ENCODE measurements at places on chromosomes 6 and 20.
A peak's percentile ranks its signal among the peaks of the same experiment; 100 is the strongest.

DNA sequence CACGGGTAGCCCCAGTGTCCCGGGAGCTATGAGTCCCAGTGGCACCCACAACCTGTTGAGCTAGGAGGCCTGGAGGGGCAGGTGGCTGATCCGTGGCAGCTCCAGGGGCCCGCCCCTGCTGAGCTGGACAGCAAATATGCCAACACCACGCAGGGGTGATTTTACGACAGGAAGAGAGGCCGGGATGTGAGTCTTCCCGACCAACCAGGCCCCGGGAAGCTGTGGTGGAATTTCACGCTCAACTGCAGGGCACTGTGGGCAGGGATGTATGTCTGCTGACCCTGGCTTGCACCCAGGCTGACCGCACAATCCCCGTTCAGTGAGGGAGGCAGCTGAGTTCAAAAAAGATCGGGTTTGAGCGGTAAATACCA lies 183.9 kb downstream of the ERMARD start:
- DNase-seq = no peak

DNA sequence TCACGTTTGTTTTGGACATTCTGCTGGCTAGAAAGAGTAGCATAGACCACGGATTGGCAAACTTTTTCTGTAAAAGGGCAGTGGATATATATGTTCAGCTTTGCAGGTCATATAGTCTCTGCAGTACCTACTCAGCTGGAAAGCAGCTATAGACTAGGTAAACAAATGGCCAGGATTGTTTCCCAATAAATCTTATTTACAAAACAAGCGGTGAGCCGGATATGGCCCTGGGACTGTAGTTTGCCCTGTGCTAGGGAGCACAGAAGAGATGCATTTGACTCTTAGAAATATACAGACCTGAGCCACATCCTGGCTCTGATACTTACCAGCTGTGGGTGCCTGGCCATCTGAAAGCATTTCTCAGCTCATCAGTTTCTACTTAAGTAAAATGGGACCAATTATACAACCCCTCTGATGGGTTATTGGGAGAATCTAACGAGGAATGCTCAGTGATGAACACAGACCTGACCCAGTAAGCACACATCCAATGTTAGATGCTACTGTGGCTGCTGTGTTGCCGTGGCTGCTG lies 120.7 kb downstream of the TSHZ2 start:
- no peak for DNase-seq

GRCh38 chr6:7911345-7911725 lies 747 bp upstream of the TXNDC5 start:
- no peak for DNase-seq

- DNase-seq = no peak
Measured at GRCh38 chr6:6764764-6765434, 176.4 kb downstream of the LY86 start.

DNA sequence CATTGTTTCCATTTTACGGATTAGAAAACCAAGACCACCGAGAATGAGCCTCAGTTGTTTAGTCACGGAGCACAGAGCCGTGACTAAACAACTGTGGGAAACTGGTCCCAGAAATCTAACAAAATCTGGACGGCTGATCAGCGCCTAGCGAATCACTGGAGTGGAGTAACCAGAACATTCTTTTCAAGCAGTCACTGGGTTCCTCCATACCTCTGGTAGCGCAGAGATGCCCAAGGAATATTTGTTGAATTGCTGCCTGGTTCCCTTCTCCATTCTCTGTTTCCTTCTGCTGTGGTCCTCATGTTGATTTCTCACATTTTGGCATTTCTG lies 62.0 kb downstream of the GPX5 start:
- DNase-seq = peak; percentile 17

- no peak for DNase-seq
Measured at GRCh38 chr6:106452628-106453027, 92.1 kb downstream of the CRYBG1 start.

- DNase-seq = no peak
Measured at GRCh38 chr20:53921443-53921973, 148.9 kb downstream of the BCAS1 start.

- peak; percentile 68 for DNase-seq
Measured at GRCh38 chr6:121436960-121437850, 1.8 kb downstream of the GJA1 start.

- no peak for DNase-seq
Measured at GRCh38 chr6:111791415-111791814, 81.8 kb downstream of the FYN start.

DNA sequence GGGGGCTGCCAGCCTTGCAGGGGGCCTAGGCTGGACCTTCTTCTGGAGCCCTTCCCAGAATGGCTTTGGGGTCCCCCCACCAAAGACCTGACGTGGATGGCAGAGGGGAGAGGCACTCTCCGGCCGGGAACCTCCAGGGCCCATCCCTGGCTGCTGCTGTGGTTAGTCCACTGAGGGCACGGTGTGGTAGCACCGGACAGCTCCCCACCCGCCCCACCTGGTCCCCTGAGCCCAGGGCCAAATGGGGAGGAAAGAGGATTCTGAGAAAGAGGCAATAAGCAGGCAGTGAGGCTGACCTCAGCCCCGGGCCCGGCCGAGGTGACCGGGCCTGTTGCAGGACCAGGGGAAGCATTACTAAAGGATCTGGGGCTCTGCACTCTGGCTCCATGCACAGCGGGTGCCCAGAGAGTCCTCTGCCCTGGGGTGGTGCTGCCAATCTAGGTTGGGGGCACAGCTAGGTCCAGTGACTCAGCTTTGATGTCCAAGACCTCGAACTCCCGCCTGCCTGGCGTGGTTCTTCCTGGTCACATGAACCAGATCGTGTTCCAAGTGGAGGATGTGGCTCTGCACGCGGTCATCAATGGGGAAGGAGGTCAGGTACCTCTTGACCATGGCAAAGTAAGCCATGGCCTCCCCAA lies 2.2 kb downstream of the CENPB start:
- DNase-seq = no peak

DNA sequence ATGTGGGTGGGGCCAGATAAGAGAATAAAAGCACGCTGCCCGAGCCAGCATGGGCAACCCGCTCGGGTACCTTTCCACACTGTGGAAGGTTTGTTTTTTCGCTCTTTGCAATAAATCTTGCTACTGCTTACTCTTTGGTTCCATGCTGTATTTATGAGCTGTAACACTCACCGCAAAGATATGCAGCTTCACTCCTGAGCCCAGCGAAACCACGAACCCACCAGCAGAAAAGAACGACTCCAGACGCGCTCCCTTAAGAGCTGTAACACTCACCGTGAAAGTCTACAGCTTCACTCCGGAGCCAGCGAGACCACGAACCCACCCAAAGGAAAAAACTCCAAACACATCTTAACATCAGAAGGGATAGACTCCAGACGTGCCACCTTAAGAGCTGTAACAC lies 76.7 kb downstream of the TFAP2A start:
- no peak for DNase-seq

- DNase-seq = no peak
Measured at GRCh38 chr6:3022765-3023662, 23.3 kb downstream of the NQO2 start.

GRCh38 chr6:167700199-167700598 lies 126.5 kb upstream of the AFDN start:
- peak; percentile 27 for DNase-seq

DNA sequence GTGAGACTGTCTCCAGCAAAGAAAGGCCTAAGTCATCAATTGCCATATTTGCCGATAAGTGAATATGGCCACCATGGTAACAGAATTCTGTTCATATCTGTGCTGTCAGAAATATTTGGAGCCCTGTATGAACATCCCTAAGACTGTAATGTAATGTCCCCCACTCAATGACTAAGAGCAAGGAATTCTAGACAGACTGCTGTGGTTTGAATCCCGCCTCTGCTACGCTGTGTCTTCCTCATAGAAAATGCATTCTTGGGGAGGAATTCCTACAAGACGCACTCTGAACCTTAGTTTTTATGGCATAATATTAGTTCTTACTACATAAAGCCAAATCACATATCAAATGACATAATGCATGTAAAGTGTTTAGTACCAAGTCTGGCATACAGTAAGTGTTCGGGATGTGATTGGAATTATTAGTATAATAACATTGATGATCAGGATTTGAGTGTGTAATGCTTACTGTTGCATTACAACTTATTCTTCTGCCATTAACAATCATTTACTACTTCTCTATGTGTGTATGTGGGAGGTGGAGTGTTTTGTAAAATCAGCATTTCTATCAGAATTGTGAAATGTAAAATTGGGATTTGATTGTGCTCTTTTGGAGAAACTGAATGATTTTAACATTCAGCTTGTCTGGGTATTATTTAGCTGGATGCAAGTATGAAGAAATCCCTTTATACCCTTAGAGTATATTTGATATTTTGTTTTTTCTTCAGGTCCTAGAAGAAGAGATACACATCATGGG lies 103.0 kb downstream of the OLIG3 start:
- peak; percentile 7 for DNase-seq

- DNase-seq = no peak
Measured at GRCh38 chr6:108437821-108438220, 122.9 kb upstream of the FOXO3 start.

GRCh38 chr20:6094063-6094462 lies 28.8 kb downstream of the FERMT1 start:
- DNase-seq = no peak

- DNase-seq = peak; percentile 21
Measured at GRCh38 chr6:75563032-75563431, 38.6 kb upstream of the SENP6 start.

DNA sequence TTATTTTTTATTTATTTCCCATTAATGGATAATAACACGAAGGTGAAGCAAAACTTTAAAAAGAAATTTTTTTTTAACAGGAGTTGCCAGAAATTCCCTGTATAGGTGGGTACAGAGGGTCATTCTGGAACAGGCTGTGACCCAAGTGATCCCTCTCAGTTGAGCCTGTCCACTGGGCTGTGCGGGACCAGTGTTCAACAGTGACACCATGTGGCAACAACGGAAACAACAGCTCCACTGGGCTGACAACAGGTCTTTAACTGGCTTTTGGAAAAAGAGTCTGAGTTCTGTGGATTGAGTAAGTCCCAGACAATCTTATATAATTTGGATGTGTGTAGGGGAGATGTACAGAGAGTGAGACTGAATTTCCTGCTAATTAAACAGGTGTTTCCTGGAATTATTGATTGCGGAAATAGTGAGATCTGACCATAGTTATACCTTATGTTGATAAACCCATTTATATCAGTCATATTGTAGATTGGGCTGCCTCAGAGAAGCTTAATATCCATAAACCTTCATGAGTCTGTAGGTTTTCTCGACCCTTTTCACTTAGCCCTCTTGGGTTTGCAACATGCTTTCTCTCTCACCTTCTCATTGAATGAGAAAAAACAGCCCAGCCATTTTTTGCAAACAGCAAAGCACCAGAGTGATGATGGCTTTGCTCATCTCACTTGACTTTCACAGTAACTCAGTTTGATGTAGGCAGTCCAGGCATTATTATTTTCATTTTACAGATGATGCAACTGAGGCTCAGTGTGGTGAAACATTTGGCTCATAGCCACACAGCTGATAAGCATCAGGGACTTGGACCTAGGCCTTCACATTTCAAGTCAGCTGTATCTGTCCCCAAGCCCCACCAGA lies 17.5 kb downstream of the KIAA1755 start:
- DNase-seq = no peak
